NCI-H460 (cell line): ENCODE measurements at places on chromosomes 6 and 20.

DNA sequence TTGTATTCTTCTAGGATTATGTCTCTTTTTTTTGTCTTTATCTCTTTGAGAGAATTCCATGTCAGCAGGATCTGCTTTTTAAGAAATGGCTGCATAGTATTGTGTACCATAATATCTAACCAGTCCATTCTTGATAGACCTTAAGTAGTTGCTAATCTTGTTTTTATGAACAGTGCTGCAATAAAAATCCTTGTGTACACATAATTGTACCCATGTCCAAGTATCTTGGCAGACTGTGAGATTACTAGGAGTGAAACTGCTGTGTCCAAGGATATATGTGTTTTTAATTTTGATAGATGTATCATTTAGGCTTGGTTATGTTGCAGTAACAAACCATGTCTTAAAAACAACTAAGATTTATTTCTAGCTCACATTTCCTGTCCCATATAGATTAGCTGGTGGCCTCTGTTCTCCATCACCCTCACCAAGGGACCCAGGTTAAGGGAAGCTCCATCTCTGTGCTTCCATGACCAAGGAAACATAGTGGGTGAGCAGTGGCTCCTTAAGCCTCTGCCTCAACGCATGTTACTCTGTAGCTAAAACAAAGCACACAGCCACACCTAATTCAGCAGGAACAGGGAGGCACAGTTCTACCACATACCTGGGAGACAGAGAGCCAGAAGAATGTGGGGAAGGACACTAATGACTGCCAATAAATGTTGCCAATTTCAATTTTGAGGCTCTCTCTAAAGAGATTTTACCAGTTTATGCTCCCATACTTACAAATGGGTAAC is 12.1 kb upstream of the SUMO4 start:
- no peak for DNase-seq

GRCh38 chr20:35669221-35669620 is 4.5 kb upstream of the CPNE1 start:
- DNase-seq, result no peak

DNA sequence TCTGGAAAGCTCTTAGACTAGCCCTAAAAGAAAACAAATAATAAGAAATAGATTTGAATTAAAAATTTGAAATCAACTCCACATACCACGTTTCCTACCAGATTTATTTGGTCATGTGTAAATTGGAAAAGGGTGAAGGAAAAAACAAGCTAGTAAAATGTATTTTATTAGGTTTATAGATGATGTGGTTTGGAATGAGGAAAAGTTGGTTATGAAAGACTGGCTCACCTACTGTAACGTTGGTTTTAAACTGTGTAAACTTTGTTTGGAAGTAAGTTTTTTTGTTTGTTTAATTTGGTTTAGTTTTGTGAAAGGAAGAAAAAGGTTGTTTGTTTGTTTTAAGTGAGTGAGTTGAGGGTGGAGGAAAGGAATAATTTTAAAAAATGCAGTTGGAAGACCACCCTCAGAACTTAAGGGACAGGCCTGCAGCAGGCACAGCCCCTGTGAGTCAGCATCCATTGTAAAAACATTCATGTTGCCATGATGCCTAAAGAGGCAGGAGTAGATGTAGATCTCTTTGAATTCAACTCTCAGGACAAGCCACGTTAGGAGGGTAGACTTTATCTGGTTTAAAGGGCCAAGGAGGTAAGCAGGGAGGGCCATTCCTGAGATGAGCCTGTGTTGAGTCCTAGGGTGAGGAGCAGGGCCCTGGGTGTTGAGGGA is 93.7 kb upstream of the SCGN start:
- no peak for DNase-seq

GRCh38 chr6:137640086-137640485 is 145.9 kb upstream of the OLIG3 start:
- DNase-seq, result no peak

DNA sequence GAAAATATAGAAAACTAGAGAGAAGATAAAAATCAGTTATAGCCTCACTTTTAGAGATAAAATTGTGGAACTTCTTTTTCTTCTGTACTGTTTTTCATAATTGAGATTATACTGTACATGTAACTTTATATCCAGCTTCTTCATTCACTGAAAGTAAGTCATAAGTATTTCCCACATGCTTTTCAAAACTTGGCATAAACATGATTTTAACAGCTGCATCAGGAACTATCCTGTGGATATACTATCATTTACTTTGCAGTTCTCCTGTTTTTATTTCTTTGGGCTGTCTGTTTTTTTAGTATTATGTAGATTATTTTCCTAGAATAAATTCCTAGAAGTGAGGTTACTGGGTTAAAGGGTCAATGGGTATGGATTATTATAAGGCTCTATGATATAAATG is 14.8 kb downstream of the DSTN start:
- no peak for DNase-seq

DNA sequence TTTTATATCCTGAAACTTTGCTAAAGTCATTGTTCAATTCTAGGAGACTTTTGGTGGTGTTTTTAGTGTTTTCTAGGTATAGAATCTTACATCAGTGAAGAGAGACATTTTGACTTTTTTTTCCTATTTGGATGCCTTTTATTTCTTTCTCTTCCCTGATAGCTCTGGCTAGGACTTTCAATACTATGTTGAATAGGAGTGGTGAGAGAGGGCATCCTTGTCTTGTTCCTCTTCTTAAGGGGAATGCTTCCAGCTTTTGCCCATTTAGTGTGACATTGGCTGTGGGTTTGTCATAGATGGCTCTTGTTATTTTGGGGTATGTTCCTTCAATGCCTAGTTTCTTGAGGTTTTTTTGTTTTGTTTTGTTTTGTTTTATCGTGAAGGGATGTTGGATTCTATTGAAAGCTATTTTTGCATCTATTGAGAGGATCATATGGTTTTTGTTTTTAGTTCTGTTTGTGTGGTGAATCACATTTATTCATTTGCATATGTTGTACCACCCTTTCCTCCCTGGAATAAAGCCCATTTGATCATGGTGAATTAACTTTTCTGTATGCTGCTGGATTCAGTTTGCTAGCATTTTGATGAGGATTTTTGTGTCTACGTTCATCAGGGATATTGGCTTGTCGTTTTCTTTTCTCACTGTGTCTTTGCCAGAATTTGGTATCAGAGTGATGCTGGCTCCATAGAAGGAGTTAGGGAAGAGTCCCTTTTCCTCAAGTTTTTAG is 540.1 kb upstream of the FLRT3 start:
- DNase-seq, result no peak

- DNase-seq, result no peak
Observed at GRCh38 chr20:20216941-20217340, 151.0 kb upstream of the INSM1 start.

GRCh38 chr6:168301648-168302398 is 17.8 kb downstream of the DACT2 start:
- DNase-seq, result no peak

GRCh38 chr6:141667580-141668309 is 465.0 kb upstream of the GJE1 start:
- no peak for DNase-seq

DNA sequence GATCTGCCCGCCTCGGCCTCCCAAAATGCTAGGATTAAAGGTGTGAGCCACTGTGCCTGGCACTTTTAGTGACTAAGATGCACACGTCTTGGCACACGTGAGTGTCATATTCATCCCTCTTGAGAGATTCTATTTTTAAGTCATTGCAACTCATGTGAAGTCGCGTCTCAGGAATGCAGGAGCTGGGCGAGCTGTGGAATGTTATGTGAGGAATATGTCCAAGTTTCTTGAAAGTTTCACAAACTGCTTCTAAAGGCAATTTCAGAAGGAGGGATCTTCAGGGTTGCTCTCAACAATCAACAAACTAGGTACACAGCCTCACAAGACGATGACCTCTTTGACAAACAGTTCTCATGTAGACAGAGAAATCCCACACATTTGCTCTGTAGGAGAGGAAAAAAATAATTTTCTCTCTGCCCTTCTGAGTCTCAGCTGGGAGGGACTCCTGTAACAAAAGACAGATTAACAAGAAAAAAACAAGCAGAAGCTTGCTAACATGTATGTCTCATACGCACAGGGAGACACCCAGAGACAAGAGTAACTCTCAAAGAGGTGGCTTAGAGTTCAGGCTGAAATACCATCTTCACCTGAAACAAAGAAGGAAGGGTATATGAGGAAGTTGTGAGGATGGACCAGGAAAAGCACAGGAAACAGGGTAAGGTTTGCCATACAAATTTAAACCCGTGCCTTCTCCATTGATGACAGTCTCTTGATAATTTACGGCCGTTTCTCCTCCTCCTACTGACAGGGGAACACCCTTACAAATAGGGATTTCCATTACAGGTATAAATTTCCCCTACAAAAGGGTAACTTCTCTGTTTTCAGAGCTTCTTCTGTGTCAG is 45.3 kb upstream of the FAM50B start:
- DNase-seq, result peak; percentile 28

DNA sequence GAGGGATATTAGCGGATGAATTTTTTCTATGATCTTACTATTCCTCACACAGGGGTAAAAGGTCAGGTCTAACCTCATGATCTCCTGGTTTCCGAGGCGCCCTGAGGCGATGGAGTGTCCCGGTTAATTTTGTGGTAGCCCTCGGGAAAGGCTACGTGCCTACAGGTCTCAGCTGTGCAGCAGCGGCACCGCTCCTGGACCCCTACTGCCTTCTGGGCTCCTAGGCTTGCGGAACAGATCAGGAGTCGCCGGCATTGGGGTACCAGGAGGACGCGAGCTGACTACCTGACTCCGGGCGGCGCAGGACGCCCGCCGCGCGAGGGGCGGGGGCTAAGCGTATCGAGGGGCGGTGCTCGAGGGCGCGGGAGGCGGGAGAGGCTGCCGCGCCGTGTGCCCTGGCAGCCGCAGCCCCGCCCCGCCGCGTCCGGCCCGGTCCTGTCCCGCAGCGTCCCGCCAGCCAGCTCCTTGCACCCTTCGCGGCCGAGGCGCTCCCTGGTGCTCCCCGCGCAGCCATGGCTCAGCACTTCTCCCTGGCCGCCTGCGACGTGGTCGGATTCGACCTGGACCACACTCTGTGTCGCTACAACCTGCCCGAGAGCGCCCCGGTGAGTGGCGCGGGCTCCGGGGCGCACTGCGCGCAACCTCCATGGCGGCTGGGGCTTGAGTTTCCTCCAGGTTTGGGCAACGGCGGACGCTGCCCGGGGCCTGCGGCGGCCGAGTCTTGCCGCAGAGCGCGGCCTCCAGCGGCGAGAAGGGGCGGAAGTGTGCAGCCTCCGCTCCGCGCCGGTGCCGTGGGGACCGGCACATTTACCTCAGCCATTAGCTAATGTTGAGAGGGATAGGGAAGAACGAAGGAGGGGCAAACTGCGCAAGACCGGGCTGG is at the start of gene NT5DC1:
TSS of gene NT5DC1 (plus strand) at position 435 of the 883 bp plus-strand sequence. CDS start at position 513, 78 bp downstream.
- peak; percentile 66 for DNase-seq

- DNase-seq, result no peak
Observed at GRCh38 chr6:38713812-38714211, 1.3 kb upstream of the DNAH8 start.

- DNase-seq, result no peak
Observed at GRCh38 chr6:37372116-37372515, 18.3 kb downstream of the RNF8 start.

- no peak for DNase-seq
Observed at GRCh38 chr6:12339022-12339421, 48.9 kb downstream of the EDN1 start.

DNA sequence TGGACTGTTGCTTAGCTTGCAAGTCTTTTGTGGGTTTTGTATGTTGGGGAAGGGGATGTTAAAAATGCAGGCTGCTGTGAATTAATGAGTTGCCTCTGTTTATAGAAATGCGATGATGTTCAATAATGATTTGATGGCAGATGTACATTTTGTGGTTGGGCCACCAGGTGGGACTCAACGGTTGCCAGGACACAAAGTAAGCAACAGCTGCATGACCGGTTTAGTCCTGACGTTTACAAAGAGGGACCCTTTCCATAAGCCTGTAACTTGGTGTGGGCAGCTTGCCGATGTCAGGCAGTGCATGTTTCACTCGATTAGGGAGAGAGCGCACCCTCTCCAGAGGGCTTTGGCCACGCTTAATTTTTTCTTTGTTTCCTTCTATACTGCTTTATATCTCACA is 1.3 kb downstream of the BTBD3 start:
- no peak for DNase-seq

GRCh38 chr20:34083137-34083536 is 28.9 kb downstream of the EIF2S2 start:
- no peak for DNase-seq

DNA sequence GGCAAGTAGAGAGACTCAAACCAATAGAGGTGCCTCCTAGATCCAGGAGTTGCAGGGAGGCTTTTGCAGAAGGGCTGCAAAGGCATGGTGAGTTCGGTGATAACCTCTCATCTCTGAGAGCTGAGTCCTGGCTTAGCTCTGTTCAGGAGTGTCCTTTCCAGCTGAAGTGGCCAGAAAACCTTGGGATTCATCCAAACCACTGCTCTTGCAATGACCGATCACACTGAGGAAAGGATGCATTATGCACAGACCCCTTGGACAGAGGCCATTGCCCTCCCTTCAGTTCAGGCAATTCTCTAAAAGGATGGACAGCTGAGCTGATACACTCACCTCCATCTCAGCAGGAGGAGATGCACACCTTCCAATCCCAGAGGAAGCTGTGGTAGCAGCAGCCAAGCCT is 158.8 kb upstream of the ENPP5 start:
- no peak for DNase-seq

DNA sequence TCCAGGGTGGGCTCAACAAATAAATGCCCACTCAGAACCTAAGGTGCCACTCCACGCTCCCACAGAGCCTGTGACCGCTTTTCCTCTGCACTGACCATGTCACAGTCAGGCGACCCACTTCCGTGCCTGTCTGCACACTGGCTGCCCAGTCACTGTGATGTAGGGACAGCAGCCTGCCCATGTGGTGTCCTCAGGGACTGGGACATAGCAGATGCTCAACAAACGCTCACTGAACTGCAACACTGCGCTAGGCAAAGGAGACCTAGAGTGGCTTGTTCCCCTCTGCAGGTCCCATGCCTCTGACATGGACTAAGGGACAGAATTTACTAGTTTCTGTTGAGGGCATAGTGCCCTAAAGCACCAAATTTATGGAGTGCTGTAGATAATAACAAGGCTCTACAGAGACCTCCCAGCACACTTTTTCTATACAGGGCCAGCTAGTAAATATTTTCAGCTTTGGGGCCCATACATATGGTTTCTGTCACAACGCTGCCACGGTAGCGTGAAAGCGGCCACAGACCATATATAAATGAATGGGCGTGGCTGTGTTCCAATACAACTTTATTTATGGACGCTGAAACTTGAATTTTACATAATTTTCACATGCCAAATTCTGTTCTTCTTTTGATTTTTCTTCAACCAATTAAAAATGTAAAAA is 57.8 kb upstream of the MRPS10 start:
- no peak for DNase-seq

- peak; percentile 21 for DNase-seq
Observed at GRCh38 chr6:84220809-84221409, 6.5 kb downstream of the CEP162 start.

GRCh38 chr6:90460051-90460450 is 126.8 kb downstream of the MAP3K7 start:
- no peak for DNase-seq
